ENCODE measurements at places on chromosomes 5 and 9. TPM values are rescaled to one million over a fixed set of nuclear protein-coding genes. Genes with fewer than 3 reads are reported as not detected.

- H3K4me1 ChIP-seq, result no peaks in the 10 kb centered on the region
- H3K4me3 ChIP-seq, result peak overlapping the region; percentile 90
- no peaks in the 10 kb centered on the region for H3K36me3 ChIP-seq
- peak overlapping the region; percentile 96 for H3K27ac ChIP-seq
These were observed 1.0 kb upstream of the PTBP3 start for GRCh38 chr9:112334432-112334841.

The HMCN2 gene
- total RNA-seq, result 0.91 TPM

The CTXN3 gene
- total RNA-seq, result not detected

The HACD4 gene
- 3.8 TPM for total RNA-seq

GRCh38 chr9:131406563-131407436, 12.9 kb downstream of the PRRC2B start:
- no peak for DNase-seq
- H3K27ac ChIP-seq, result peak overlapping the region; percentile 76
- H3K4me3 ChIP-seq, result peak overlapping the region; percentile 19
- no peaks in the 10 kb centered on the region for H3K27me3 ChIP-seq
- H3K36me3 ChIP-seq, result no peaks in the 10 kb centered on the region

The PTGDS gene
- total RNA-seq, result 1.9 TPM

DNA sequence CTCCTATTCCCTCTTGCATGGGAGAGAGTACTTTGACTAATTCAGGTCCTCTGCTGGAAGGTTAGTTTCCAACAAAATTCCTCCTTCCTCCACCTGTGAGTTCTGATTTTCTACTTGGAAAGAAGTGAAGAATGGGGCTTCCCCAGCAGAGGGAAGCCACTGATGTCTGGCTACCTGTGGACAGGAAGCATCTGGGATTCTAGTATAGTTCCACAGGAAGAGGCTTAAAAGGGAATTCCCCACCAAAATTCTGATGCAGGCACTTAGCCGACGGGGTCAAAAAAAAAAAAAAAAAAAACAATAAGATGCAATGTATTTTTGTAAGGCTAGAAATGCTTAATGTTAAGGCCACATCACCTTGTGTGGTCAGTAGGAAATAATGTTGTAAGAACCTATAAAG, 33.4 kb downstream of the PCDHGC5 start:
- peaks cover 87% of the 10 kb centered on the region for H3K4me1 ChIP-seq
- H3K27ac ChIP-seq, result peak overlapping the region; percentile 95
- peaks cover 67% of the 10 kb centered on the region for H3K36me3 ChIP-seq
- no peak overlapping the region for H3K4me3 ChIP-seq
- no peak for DNase-seq

- H3K27me3 ChIP-seq, result no peaks in the 10 kb centered on the region
- H3K27ac ChIP-seq, result no peak overlapping the region
- no peak overlapping the region for H3K4me3 ChIP-seq
- H3K4me1 ChIP-seq, result no peaks in the 10 kb centered on the region
- DNase-seq, result no peak
- H3K36me3 ChIP-seq, result no peaks in the 10 kb centered on the region
These were observed 389.0 kb upstream of the BRINP1 start for GRCh38 chr9:119758241-119758640.

GRCh38 chr9:33254211-33254610, 10.3 kb downstream of the BAG1 start:
- DNase-seq, result no peak
- no peaks in the 10 kb centered on the region for H3K27me3 ChIP-seq
- H3K4me3 ChIP-seq, result no peak overlapping the region
- no peak overlapping the region for H3K27ac ChIP-seq

DNA sequence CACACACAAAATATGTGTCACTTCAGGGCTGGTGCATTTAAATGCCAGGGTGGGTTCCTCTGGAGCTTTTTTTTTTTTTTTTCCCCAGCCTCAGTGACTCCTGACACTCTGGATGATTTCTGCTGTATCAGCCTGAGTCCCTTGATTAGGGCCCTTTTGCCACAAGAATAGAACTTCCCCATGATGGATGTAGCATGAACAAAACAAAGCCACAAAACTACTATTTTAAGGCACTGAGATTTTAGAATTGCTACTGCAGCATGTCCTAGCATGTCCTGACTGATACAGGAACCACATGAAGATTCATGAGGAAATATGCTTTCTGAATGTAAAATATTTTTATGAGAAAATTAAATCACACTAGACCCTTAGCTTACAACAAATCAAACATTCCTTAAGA, 13.9 kb upstream of the ADGRD2 start:
- H3K4me1 ChIP-seq, result no peaks in the 10 kb centered on the region
- DNase-seq, result no peak
- H3K27me3 ChIP-seq, result no peaks in the 10 kb centered on the region
- no peak overlapping the region for H3K4me3 ChIP-seq

- peaks cover 30% of the 10 kb centered on the region for H3K4me1 ChIP-seq
- H3K4me3 ChIP-seq, result no peak overlapping the region
- no peaks in the 10 kb centered on the region for H3K36me3 ChIP-seq
- H3K27ac ChIP-seq, result no peak overlapping the region
These were observed 20.2 kb downstream of the ZNF474 start for GRCh38 chr5:122149321-122150090.

- no peak overlapping the region for H3K4me3 ChIP-seq
- H3K27ac ChIP-seq, result no peak overlapping the region
- peaks cover 5% of the 10 kb centered on the region for H3K4me1 ChIP-seq
- H3K27me3 ChIP-seq, result no peaks in the 10 kb centered on the region
- no peak for DNase-seq
These were observed 9.6 kb upstream of the MSH3 start for GRCh38 chr5:80644900-80645299.

- peaks cover 7% of the 10 kb centered on the region for H3K4me1 ChIP-seq
- no peaks in the 10 kb centered on the region for H3K27me3 ChIP-seq
- H3K36me3 ChIP-seq, result no peaks in the 10 kb centered on the region
- H3K4me3 ChIP-seq, result peak overlapping the region; percentile 30
- peak overlapping the region; percentile 77 for H3K27ac ChIP-seq
These were observed 71.3 kb upstream of the RNF38 start for GRCh38 chr9:36471359-36471758.

DNA sequence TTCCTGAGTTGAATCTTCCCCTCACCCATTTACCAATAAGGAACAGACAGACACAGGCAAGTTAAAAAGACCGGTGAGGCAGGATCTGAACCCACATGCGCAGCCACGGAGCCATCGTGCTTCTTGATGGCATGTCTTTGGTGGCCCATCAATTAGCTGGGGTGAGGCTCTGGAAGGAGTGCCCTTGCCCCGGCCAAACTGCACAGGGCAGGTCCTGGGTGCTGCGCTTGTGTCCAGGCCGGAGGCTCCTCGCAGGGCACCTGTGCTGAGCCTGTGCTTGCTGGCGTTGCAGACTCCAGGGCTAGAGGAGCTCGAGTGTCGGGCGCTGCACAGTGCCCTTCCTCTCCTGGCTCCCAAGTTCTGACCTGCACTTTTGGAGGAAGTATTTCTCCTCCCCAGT, 66.4 kb downstream of the PSMB7 start:
- no peak for DNase-seq
- H3K4me1 ChIP-seq, result no peaks in the 10 kb centered on the region
- H3K27me3 ChIP-seq, result no peaks in the 10 kb centered on the region
- H3K27ac ChIP-seq, result no peak overlapping the region

DNA sequence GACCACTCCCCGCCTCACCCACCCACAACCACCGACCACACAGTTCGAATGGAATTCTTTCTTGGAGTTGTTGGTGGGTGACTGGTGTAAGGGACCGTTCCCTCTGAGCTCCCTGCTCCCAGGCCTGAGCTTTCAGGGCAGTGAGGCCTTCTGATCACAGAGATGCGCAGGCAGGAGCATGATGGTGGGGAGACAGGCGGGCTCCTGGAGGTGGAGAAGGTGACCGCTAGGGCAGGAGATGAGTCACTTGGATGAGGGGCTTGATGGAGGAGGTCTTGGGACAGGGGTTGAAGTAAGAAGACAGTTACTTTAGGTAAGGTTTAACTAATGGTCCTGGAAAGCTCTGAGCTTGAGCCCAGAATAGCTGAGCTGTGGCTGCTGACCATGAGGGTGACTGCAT, 88.5 kb downstream of the HSPA4 start:
- no peak for DNase-seq
- H3K4me3 ChIP-seq, result no peak overlapping the region
- H3K36me3 ChIP-seq, result no peaks in the 10 kb centered on the region

GRCh38 chr9:125262294-125262991, 817 bp downstream of the GAPVD1 start:
- H3K4me3 ChIP-seq, result peak overlapping the region; percentile 80
- peak overlapping the region; percentile 85 for H3K27ac ChIP-seq
- no peak for DNase-seq
- no peaks in the 10 kb centered on the region for H3K27me3 ChIP-seq
- H3K4me1 ChIP-seq, result peaks cover 24% of the 10 kb centered on the region

The GRXCR2 gene
- total RNA-seq, result not detected

DNA sequence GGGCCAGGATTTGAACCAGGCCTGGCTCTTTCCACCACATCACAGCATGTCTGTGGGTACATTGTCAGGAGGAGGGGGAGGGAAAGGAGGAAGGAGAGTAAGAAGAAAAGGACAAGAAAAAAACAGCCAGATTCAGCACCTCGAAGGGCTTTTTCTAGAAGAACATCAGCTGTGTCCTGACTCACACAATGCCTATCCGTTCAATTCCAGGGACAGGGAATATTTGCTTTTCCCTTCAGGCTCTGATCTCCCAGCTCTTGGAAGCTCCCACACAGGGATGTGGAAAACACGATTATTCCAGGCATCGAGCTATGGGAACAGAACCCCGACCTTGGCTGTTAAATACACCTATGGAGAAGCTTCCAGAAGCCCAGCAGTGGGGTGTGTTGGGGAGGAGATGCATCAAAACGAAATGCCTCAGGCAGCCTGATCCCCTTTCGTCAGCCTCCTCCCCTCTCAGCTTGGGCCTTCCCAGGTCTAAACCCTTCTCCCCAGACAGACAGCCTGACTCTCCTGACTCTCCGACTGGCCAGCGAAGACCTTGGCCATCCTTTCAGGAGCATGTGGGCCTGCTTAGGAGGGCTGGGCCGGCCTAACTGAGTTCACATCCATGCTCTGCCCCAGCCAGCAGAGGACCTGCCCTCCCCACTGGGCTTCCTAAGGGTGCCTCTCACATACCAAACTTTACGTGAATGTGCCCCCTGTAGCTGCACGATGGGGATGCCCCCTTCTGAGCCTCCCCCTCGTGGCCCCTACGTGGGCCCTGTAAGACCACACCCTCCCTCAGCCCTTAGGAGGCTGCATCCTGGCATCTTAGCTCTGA, 54.4 kb downstream of the NEURL1B start:
- H3K36me3 ChIP-seq, result peaks cover 4% of the 10 kb centered on the region
- peaks cover 25% of the 10 kb centered on the region for H3K4me1 ChIP-seq
- H3K27me3 ChIP-seq, result no peaks in the 10 kb centered on the region
- no peak for DNase-seq
- H3K27ac ChIP-seq, result peak overlapping the region; percentile 84

- DNase-seq, result no peak
- H3K27ac ChIP-seq, result no peak overlapping the region
- no peaks in the 10 kb centered on the region for H3K27me3 ChIP-seq
These were observed 30.0 kb downstream of the BTF3 start for GRCh38 chr5:73528248-73528647.

The ARID3C gene
- total RNA-seq, result not detected

DNA sequence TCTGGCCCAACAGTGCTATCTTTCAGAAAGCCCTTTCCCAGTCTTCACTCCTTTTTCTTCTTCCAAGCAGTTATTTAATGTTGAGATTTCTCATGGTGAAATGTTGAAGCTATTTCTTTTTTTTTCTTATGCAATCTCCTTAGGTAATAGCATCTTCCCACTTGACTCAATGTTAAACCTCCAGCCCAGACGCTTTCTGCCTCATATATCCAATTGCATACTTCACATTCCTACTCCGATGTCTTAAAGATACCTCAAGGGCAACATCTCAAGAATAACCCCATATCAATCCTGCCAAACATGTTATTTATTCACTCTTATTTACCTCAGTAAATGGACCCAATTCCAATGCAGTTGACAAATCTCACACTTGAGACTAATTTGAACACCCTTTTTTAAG, 187.3 kb downstream of the CDH12 start:
- no peak overlapping the region for H3K4me3 ChIP-seq
- no peak for DNase-seq
- H3K27ac ChIP-seq, result no peak overlapping the region
- no peaks in the 10 kb centered on the region for H3K36me3 ChIP-seq

The PCDHGA1 gene
- 0.19 TPM for total RNA-seq

The CD274 gene
- total RNA-seq, result 3.5 TPM

GRCh38 chr5:4019009-4019769, 423.6 kb downstream of the IRX1 start:
- H3K27ac ChIP-seq, result no peak overlapping the region
- DNase-seq, result no peak
- no peaks in the 10 kb centered on the region for H3K36me3 ChIP-seq

DNA sequence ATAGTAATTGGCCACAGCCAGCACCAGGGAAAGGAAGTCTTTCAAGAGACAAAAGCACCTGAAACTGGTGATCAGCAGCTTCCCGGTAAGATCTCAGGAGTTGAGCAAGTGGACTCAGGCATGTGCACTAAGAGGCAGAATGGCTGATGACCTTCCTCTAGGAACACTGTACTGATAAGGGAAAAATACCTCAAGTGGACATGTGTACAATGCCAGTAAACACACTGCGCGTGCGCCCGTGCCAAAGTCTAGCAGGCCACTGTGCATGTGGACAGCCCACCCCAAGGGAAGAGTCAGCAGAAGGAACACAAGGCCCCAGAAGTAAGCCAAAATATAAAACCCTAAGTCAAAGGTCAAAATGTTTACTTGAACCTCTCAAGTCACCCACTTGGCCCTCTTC, 423.0 kb downstream of the TUSC1 start:
- DNase-seq, result no peak
- H3K36me3 ChIP-seq, result no peaks in the 10 kb centered on the region
- H3K4me3 ChIP-seq, result no peak overlapping the region
- H3K4me1 ChIP-seq, result no peaks in the 10 kb centered on the region

- peaks cover 27% of the 10 kb centered on the region for H3K4me1 ChIP-seq
- no peaks in the 10 kb centered on the region for H3K36me3 ChIP-seq
- H3K27me3 ChIP-seq, result no peaks in the 10 kb centered on the region
- no peak overlapping the region for H3K4me3 ChIP-seq
- no peak for DNase-seq
These were observed 232.6 kb downstream of the BNC2 start for GRCh38 chr9:16637911-16638310.

DNA sequence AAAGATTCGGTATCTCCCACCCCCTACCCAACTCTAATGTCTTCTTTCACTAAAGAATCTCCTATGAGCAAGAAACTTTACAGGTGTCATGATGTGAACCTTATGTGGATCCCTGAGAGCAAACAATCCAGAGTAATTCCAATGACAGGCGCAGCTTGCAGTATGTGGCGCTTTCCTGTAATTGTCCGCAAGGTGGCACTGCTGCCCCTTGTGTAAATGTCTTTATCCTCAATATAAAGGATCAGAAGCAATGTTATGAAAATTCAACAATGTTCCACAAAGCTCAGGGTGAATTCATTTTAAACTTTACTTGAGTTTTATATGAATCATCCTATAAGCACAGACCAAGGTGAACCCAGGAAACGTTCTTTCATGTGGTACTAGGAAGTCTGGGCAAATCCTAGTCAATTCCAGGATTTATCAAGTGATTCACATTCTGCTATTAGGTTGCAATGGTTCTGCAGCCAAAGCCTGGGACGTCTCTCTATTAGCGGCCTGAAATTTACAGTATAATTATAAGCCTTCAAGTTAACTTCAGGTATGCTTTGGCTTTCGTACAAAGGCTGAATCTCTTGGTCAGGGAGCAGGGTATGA, 113.7 kb downstream of the TRPM6 start:
- no peak overlapping the region for H3K27ac ChIP-seq
- DNase-seq, result no peak
- H3K4me3 ChIP-seq, result no peak overlapping the region
- no peaks in the 10 kb centered on the region for H3K27me3 ChIP-seq
- no peaks in the 10 kb centered on the region for H3K36me3 ChIP-seq

- H3K4me3 ChIP-seq, result peak overlapping the region; percentile 53
- no peaks in the 10 kb centered on the region for H3K36me3 ChIP-seq
- H3K27me3 ChIP-seq, result peaks cover 8% of the 10 kb centered on the region
- H3K27ac ChIP-seq, result no peak overlapping the region
- H3K4me1 ChIP-seq, result peaks cover 25% of the 10 kb centered on the region
These were observed 738 bp downstream of the FSTL4 start for GRCh38 chr5:133611357-133612248.

All from esophagus squamous epithelium (tissue), 5 donors.